ENCODE measurements at places on chromosomes 2 and 18. TPM values are rescaled to one million over a fixed set of nuclear protein-coding genes. Genes with fewer than 3 reads are reported as not detected.

The LINC00305 gene
- not detected for total RNA-seq

DNA sequence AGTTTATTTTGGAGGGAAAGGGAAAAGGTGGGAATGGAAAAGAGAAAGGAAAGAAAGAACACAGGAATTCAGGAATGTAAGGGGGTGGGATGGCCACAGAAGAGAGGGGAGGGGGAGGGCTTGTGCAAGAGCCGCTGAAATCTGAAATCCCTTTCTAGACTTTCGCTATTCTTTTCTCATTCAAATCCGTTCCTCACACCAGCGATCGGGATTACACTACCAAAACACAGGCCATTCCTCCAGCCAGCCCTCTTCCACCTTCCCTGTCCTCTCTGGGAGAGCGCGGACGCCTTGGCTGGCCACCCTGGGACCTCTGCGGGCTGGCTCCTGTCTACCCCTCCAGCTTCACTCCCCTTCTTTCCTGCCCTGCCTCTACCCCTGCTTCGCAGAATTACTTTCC is 102.3 kb downstream of the CDCA7 start:
- DNase-seq: no peak

GRCh38 chr2:222024932-222025880 is 273.6 kb downstream of the PAX3 start:
- peak; percentile 42 for DNase-seq

DNA sequence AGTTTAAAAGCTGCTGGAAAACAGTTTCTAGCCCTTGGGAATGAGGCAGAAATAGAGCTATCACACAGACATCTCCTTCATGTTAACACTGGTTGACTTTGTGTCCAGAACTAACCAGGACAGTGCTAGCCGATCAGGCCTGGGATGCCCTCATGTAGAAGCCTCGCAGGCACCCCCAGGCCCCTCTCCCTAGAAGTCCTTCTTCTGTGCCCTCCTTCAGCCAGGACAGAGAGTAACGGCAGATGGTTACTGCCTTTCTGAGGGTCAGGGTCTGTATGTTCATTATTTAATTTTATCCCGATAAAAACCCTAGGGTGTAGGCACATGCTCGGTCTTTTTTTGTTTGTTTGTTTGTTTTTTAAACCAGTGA is 10.7 kb upstream of the RPL31 start:
- no peak for DNase-seq

DNA sequence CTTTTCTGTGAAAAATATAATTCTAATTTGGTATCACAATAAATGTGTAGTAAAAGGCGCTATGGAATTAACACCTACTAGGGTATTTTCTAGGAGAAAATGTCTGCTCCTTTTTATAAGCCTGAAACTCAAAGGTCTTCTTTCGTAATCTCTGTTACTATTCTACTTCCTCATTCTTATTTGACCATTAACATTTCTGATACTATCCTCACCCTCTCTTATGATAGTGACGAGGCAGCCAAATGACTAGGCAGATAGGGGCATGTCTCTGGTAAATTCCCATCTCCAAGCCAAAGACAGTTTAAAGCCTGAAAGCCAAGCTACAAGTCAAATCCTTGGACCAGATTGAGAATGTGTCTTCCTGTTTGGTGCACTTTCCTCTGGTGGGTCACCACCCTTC is 251.7 kb downstream of the LRRTM4 start:
- DNase-seq: no peak

DNA sequence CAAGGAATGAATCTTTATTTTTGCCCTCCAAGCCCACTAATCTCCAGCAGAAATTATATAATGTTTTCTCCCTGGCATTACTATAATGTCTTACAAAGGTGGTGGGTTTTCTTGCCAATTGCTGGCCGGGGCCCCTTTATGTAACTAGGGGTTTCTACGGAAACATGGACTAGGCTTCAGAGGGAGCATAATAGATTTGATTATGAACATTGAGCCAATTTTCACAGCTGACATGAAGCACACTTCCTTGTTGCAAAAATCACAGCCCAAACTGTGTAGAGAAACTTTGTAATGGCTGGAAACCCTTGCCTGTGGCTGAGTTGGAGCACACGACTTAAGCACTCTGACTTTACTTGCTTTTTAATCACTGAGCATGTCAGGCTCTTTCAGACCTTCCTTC is 3.8 kb upstream of the CYRIA start:
- DNase-seq: no peak

DNA sequence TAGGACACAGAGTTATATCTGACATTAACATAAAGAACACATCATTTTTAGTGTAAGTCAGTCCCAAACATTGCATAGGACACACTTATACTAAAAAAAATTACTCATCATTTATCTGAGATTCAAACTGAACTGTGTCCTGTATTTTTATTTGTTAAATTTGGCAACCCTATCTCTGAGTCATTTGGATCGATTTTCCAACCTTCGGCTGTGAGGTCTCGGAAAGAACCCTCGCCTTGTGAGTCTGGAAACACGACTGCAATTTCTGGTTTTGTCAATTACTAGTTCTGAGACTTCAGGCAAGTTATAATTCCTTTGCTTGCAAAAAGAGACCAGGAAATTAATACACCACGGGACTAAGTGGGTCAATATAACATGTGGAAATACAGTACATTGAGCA is 14.0 kb downstream of the ATP8B1 start:
- peak; percentile 69 for DNase-seq

DNA sequence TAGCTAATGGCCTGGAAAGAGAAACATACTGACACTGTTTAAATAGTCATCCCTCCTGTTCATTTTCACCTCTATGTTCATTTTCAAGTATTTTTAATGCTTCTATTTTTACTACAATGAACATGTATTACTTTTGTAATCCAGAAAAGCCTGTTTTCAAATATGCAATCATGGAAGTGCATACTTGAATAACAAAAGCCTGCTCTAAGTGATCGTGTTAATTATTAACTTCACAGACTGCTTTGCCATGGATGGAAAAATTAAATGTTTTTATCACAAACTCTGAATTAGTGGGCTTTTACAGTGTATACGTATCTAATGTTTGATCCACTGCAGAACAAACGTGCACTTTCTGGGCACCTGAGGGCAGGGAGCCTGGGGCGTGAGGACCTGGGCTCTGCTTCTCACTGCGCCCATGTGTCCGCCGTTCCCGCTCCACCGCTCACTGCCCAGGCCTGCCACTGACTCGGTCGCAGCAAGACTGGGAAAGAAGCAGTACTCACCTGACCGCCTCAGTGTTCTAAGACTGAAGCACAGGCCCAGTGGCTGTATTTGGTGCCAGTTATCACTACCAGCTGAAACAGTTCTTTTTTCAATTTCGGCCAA is 80.6 kb downstream of the UXS1 start:
- DNase-seq: no peak

GRCh38 chr2:161316701-161317100 is 8.5 kb downstream of the PSMD14 start:
- peak; percentile 41 for DNase-seq

DNA sequence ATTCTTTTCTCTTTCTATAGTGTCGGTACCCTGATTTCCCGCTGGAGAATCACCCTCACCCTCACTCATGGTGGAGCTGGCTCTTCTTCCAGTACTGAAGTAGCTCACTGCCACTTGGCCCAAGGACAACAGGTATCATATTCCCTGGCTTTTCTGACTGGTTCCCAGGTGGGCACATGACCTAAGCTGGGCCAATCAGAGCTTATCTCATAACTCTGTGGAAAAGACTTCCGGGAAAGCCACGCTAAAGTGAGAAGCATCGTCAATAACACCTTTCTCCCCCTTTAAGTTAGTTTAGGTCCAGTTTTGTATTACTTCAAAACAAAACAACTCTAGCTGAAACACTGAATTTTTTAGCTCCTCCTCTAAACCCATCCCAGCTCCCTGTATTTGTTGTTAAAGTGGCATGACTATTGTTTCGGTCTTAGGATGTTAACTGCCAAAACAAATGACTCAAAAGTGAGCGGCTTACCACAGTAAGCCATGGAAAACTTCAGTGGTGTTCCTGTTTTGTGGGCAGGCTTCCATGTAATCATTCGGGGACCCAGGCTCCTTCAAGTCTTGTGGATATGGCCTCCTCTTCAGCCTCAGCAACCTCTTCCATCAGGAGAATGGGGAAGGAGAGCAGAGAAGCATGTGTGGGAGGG is 137.4 kb upstream of the DLX2 start:
- peak; percentile 50 for DNase-seq

The FKBP7 gene
- 32.6 TPM for total RNA-seq

The LYPD1 gene
- total RNA-seq: 79.7 TPM
